Epithelial cell of esophagus (primary cell): ENCODE measurements at places on chromosomes 11 and 22.
A peak's percentile ranks its signal among the peaks of the same experiment; 100 is the strongest.

GRCh38 chr11:24697522-24698111 lies 200.8 kb downstream of the LUZP2 start:
- peak; percentile 58 for DNase-seq

GRCh38 chr11:46918083-46918787 lies at the start of gene LRP4:
Gene LRP4, minus strand, starts transcription at chr11:46918550. Its CDS starts 171 bp downstream, at chr11:46918379.
- DNase-seq, result peak; percentile 31

DNA sequence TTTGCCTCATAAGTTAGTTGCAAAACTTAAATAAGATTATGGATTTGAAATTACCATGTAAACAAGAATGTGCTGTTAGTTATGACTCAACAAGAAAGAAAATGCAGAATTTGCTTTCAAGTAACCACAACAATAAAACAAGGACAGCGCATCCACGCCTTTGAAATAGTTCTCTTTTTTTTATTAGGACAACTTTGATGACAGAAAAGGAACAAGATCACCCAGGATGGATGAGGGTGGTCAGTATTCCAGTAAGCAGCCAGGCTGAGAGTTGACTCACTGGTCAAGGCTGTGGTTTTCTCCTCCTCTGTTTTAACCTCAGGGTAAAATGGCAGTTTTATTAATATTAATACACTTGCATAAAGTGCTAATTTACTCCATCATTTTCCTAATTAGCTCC lies 544.4 kb downstream of the OPCML start:
- no peak for DNase-seq

- peak; percentile 79 for DNase-seq
Measured at GRCh38 chr11:20061776-20062175, 98.5 kb downstream of the DBX1 start.

GRCh38 chr11:18193010-18193409 lies 20.4 kb downstream of the MRGPRX4 start:
- peak; percentile 7 for DNase-seq

DNA sequence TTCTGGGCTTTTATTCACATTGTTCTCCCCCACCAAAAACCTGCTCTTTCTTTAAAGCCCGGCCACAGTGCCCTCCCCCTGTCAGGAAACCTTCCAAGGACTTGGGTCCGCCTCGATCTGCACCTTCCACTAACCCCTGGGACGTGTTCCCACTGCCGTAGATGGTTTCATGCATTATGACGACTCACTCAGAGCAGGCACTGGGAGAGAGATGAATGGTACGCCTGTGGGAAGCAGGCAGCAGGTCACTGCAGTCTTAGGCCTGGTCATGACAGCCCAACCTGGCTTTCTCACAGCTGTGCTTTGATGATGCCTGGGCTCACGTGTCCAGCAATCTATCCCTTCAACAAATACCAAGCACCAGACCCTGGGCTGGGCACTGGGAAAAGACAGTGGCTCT lies 115.7 kb downstream of the WNT7B start:
- DNase-seq, result no peak

GRCh38 chr11:49952091-49952490 lies at the start of gene OR4C13:
Gene OR4C13, plus strand, starts transcription at chr11:49952391. Its CDS starts 32 bp downstream, at chr11:49952423.
- DNase-seq, result no peak

DNA sequence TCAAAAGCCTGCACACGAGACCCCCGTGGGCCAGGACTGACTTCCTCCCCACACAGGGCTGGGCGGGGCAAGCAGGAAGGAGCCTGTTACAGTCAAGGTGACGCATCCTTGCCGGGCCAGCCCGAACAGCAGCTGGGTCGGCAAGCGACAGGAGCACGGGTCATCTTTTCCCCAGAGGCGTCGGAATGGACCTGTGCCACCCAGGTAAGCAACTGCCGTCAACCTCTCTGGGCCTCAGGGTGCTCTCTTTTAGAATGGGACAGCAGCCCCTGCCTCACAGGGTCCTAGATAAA lies at the start of gene CYTH4:
Gene CYTH4, plus strand, starts transcription at position 124 of the 293 bp plus-strand sequence. Its CDS starts 62 bp downstream, at position 186.
- DNase-seq, result peak; percentile 72

DNA sequence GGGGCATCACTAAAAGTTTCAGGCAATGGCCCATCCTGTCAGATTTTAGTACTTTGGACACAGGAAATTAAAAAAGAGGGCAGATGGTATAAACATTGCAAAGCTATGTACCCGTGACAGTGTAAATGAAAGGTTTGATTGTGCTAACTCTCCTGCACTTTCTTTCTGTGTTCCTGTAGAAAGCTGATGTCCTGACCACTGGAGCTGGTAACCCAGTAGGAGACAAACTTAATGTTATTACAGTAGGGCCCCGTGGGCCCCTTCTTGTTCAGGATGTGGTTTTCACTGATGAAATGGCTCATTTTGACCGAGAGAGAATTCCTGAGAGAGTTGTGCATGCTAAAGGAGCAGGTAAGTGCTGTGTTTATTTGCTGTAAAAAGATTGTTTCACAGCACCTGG lies 10.3 kb downstream of the CAT start:
- no peak for DNase-seq

DNA sequence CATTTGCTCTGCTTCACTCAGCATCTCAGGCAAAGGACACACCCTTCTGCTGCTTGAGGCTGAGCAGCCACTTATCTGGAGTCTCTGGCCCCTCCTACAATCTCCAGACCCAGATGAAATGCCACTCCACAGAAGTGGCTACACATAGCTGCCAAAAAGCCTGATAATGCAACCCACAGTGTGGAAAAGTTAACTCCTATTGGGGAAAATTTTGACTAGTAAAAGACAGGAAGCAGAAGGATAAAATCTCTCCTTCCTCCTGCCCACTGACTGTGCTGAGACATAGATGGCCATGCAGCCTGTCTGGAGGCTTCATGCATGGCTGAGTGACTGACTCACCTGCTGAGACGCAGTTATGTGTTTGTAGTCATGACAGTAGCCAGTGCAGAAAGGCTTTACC lies 92.3 kb upstream of the TEAD1 start:
- peak; percentile 86 for DNase-seq

DNA sequence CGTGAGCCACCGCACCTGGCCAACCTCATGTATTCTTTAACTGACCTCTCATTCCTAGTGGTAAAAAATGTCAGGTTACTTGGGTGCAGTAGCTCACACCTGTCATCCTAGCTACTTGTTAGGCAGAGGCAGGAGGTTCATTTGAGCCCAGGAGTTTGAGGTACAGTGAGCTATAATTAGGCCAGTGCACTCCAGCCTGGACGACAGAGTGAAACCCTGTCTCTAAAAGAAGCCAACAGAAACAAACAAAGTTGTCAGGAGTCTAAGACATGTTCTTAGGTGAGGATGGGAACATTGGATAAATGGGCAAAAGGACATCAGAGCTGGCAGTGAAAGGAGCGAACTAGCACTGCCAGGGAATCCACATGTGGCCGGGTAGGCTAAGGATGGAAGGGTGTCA lies 18.1 kb downstream of the MADD start:
- no peak for DNase-seq

- peak; percentile 96 for DNase-seq
Measured at GRCh38 chr11:110525883-110526282, 96.1 kb downstream of the FDX1 start.

- DNase-seq, result no peak
Measured at GRCh38 chr11:122343210-122343609, 227.2 kb upstream of the BLID start.

DNA sequence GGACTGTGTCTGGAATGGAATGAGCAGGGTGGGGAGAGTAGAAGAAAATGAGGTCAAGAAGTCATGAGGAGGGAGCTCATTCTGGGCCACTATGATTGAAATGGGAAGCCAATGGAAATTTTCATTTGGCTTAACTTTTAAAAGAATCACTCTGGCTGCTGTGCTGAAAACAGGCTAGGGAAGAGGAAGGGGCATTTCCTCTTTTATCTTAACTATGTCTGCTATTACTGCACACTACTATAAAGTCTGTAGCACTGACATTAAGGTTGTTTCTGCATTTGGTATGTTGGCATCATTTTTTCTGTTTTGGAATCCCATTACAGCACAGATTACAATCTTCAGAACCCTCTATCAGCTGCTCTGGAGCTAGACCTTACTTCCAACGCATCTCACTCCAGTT lies 8.2 kb downstream of the PATL1 start:
- no peak for DNase-seq

- DNase-seq, result peak; percentile 31
Measured at GRCh38 chr11:110356762-110357671, 60.6 kb upstream of the RDX start.

- no peak for DNase-seq
Measured at GRCh38 chr22:24323233-24323632, 52.6 kb downstream of the SPECC1L start.

- peak; percentile 68 for DNase-seq
Measured at GRCh38 chr22:36998620-36999351, 20.5 kb downstream of the TST start.

DNA sequence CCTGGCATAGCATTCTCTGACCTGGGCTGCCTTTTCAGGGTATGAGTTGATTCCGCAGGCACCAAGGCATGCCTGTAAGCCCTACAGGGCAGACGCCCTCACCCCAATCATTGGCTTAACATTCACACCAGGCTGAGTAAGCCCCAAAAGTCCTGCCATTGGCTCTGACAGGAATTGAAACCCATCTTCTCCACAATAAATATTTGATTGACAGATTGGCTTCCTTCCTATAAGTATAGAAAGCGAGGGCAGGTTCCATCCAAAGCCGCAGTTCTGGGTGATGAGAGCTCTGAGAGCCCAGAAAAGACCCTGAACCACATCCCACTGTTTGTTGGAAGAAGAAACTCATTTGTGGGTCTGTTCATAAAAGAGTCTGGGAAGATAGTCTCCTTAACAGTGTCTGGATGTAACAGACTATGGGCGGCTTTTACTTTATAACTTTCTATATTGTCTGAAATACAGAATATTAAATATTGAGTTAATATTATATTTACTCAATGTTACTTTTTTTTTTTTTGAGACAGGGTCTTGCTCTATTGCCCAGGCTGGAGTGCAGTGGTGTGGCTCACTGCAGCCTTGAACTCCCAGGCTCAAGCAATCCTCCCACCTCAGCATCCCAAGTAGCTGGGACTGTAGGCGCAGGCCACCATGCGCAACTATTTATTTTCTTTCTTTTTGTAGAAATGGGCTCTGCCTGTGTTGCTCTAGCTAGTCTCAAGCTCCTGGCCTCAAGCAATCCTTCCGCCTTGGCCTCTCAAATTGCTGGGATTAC lies 46.8 kb downstream of the FAM83F start:
- DNase-seq, result no peak

GRCh38 chr11:33211153-33211552 lies 46.0 kb upstream of the HIPK3 start:
- no peak for DNase-seq

GRCh38 chr11:112114460-112114859 lies 27.8 kb downstream of the SDHD start:
- DNase-seq, result no peak

- peak; percentile 14 for DNase-seq
Measured at GRCh38 chr11:122598971-122599370, 56.6 kb upstream of the UBASH3B start.

DNA sequence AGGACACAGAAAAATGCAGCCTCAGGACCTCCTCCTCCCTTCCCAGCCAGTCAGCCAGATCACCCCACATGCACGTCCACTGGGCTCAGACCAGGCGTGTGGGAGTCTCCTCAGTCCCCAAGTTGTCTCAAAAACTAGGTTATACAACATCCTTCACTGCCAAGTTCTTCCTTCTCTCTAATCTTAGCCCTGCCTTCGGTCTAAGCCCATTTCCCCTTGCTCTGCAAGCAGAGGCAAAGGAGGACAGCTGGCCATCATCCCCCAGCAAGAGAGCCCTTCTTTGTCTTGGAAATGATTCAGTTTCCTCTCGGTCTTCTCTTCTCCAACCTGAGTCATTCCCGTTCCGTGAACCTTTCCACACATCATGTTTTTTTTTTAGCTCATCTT lies 14.0 kb upstream of the NRGN start:
- peak; percentile 78 for DNase-seq

GRCh38 chr11:113436672-113437252 lies 38.4 kb downstream of the DRD2 start:
- no peak for DNase-seq

DNA sequence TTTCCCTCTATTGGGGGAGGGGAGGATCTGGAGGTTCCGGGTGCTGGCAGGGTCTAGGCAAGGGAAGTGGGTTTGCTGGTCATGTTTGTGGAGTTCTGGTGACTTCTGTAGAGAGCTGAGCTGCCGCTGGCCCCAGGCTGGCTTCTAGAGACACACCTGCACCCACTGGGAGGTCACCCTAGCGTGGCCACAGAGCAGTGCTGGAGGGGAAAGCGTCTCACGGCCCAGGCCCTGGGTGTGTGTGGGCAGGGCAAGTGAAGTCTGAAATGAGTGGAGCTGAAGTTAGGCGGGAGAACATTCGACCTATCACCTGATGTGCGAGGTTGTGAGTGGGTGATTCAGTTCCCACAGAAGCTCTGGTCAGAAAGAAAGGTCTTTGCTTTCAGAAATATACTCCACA lies 27.9 kb downstream of the SMIM38 start:
- no peak for DNase-seq

- DNase-seq, result peak; percentile 86
Measured at GRCh38 chr11:60831143-60831500, 10.8 kb upstream of the CCDC86 start.

- DNase-seq, result no peak
Measured at GRCh38 chr11:117639601-117640000, 157.4 kb downstream of the DSCAML1 start.

- DNase-seq, result no peak
Measured at GRCh38 chr11:130328420-130328819, 13.7 kb upstream of the ZBTB44 start.

DNA sequence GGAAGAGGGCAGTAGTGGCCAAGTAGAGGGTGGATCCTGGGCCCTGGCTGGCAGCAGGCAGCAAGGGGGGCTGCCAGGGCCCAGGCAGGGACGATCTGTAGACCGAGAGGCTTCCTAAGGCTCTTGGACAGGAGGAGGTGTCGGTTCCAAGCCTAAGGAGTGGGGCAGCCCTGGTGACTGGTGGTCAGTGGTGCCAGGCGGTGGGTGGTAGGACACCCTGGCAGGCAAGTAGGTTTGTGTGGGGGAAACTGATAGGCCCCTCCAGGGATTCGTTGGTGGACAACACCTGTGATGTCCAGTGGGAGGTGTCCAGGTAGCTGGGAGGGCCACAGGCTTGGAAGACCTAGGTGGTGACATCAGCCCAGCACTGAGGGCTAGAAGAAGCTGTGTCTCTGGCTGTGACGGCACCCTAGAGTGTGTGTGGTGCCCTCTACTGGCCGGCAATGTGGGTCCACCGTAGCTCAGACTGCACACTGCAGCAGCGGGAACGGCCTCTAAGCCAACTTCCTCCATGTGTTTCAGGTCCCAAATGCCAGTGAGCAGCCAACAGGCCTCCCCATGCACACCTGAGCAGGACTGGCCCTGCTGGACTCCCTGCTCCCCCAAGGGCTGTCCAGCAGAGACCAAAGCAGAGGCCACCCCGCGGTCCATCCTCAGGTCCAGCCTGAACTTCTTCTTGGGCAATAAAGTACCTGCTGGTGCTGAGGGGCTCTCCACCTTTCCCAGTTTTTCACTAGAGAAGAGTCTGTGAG lies 9.4 kb upstream of the SAMM50 start:
- DNase-seq, result peak; percentile 68

GRCh38 chr11:13691286-13691899 lies 22.9 kb downstream of the FAR1 start:
- no peak for DNase-seq

- DNase-seq, result no peak
Measured at GRCh38 chr22:46598737-46599424, 21.3 kb upstream of the GRAMD4 start.

- DNase-seq, result no peak
Measured at GRCh38 chr22:29815580-29815979, 22.5 kb downstream of the ASCC2 start.
